Suppressor macrophage treated with lipopolysaccharide for 4 hours (primary cell): ENCODE measurements at places on chromosomes 12 and 14.

DNA sequence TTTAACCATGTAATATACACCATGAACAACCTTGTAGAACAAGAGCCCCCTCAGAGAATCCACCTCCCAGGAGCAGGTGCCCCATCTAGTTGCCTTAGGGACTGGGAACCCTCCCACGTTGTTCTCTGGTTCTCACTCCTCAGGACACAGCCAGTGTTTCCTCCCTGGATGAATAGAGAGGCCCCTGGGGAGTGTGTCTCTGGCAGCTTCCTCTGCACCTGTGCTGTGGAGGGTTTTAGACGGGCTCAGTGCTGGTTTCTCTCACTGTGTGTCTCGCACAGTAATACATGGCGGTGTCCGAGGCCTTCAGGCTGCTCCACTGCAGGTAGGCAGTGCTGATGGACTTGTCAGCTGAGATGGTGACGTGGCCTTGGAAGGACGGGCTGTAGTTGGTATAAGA, 581.3 kb downstream of the TMEM121 start:
- DNase-seq, result no peak

- DNase-seq, result no peak
These were observed 9.3 kb upstream of the ADSS1 start for GRCh38 chr14:104714681-104715080.

DNA sequence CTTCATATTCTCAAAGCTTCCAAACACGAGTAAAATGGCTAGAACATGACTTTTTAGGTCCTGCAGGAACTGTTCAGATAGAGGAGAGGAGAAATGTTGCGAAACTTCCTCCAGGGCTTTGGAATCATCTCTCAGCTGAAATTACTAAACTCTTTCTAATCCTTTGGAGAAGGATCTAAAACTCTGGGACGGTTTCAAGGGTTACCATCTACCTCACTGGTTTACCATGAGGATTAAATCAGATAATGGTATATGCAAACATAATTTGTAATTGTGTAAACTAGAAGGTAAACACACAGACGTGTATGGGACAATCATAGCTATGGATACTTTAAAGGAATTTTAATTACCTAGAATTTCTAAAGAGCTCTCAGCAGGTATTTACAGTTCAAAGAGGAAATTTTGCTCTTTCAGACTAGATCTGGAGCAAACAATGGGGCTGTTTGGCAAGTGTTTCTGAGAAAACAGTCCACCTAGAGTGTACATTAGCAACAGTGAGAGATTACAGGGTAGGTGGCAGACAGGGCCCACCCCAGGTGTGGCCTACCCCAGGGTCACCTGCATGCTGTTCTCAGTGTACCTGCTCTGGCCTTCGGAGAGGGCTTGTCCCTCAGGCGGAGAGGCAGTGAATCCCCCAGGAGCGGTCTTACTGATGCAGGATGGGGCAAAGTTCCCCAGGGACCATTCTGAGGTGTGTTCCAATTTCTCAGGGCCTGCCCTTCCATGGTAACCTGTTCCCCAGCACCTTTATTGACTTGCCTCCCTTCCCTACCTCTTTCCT, 124.7 kb upstream of the MAX start:
- DNase-seq, result peak; percentile 40

- no peak for DNase-seq
These were observed 111.1 kb downstream of the ERGIC2 start for GRCh38 chr12:29269706-29270408.

- DNase-seq, result no peak
These were observed 5.1 kb downstream of the CACNA1C start for GRCh38 chr12:2057795-2058408.

- peak; percentile 92 for DNase-seq
These were observed 2.3 kb downstream of the CDKN1B start for GRCh38 chr12:12719496-12719895.

DNA sequence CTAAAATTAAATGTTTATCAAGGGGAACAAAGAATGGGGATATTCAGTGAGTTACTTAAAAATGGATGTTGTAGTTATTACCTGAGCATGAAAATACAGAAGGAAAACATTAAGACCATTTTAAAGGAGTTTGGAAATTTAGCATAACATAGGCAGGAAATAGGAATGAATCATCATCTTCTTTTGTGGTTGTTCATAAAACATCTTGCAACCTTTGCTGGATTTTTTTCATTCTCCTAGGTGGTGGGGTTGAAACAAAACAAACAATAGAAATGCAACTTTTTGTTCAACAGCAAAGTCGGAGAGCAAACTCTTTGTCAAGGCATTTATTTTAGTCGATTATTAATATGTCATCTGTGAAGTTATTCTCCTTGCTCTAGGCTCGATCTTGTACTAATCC, 275.1 kb downstream of the IPO8 start:
- DNase-seq, result no peak

GRCh38 chr12:54390668-54391551, 6.4 kb upstream of the ZNF385A start:
- DNase-seq, result no peak

- no peak for DNase-seq
These were observed 3.0 kb upstream of the SNW1 start for GRCh38 chr14:77763978-77764377.

GRCh38 chr14:59986556-59987059, 66.7 kb downstream of the LRRC9 start:
- no peak for DNase-seq

GRCh38 chr14:41449066-41449465, 157.6 kb upstream of the LRFN5 start:
- DNase-seq, result no peak
